ENCODE measurements at places on chromosomes 7 and 10.

- no peak for DNase-seq
These were observed 39.7 kb upstream of the ZNF32 start for GRCh38 chr10:43688348-43688892.

DNA sequence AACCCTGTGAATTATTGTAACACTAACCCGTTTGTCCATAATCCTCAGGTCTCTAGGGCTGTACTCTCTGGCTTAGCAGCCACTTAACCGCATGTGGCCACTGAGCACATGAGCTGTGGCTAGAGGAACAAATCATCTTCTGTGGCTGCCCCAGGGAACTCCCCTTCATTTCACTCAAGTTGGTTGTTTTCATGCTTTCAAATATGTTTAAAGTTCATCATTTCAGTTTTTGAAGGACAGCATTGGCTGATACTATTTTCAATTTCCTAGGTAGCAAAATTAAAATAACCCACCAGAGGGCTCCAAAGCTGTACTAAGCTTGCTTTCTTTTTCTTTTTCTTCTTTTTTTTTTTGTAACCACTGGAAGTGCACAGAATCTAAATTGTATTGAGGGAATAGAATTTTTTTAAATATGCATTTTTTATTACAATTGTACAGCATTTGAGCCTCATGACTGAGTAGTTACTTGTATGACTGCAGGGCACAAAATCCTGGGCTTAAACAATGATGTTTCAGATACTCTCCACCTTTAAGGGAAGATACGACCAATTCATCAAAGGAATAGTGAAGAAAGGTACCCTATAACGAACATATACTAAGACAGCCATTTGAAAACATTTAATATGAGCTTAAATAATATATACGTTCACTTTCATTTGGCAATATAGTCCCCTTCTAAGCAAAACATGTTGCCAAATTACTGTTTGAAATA, 38.6 kb downstream of the MRC1 start:
- DNase-seq = no peak

DNA sequence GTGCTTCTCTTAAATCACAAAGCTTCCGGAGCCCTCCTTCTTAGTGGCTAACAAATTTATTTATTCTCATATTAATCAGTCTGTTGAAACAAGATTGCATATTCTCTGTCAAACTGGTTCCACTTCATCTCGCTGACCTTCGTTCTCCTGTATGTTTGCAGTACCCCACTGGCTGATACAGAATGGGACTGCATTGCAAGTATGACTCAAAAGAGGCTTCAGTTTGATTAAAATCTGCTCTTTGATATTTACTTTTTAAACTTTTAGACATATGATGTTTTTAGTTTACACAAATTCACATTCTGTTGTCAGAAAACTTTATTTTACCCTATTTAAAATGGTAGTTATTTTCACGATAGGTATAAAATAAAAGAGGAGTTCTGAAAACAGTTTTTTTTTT, 14.3 kb upstream of the ARHGAP12 start:
- DNase-seq = no peak

- no peak for DNase-seq
These were observed 10.8 kb downstream of the HNRNPA2B1 start for GRCh38 chr7:26189697-26190096.

DNA sequence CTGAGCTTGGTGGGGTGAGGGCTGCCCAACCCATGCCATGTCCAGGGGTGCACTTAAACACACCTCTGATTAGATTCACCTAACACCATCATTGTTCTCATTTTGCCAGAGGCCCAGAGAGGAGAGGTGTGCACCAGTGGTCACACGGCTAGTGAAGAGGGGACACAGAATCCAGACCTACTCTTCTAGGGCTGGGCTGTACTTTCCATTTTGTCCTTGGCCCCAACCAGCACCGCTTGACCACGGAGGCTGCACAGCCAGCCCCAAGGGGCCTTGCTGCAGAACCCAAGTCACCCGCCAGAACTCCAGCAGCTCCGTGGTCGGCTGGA, 246 bp upstream of the WDFY4 start:
- DNase-seq = no peak

DNA sequence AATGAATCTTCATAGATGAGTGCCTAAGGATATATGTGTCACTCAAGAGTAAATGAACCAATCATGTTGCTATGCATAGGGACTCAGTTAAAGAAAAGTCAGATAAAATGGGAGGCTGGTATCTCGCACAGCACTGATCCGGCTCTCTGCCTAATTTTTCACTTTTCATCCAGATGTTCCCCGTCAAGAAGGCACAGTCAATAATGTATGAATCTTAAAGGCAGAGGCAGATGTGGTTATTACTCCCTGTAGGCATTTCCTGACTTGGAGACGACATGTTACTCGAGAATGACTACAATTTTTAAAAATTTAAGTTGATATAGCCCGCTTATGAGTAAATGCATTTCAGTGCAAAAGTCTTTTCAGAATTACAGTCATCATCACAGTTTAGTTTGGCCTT, 113.6 kb downstream of the TBXAS1 start:
- no peak for DNase-seq

DNA sequence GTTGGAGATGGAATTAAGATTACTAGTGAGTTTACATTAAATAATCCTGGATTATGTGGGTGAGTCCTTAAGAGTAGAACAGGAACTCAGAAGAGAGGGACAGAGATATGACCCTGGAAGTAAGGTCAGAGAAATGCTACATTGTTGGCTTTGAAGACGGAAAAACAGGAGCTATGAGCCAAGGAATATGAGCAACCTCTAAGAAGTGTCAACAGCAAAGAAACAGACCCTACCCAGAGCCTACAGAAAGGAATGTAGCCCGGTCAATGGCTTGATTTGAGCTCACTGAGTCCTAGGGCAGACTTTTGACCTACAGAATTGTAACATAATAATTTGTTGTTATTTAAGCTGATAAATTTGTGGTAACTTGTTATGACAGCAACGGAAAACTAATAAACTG, 304.9 kb downstream of the IPMK start:
- no peak for DNase-seq

DNA sequence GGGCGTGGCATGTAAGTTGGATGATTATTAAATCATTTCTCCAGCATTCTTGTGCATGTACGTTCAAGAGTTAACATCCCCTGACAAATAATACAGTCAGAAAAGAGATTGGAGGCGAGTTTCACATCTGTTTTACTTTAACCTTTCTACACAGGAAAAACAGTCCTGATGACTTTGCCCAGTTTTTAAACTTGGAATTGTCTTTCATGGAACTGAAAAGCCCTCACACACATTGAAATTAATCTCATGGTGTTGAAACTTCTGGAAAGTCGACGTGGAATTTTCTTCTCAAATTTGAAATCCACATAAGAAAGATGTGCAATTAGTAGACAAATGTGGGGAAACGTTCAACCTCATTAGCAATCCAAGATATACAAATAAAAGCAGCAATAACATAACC, 31.2 kb upstream of the ZNF438 start:
- DNase-seq = no peak

DNA sequence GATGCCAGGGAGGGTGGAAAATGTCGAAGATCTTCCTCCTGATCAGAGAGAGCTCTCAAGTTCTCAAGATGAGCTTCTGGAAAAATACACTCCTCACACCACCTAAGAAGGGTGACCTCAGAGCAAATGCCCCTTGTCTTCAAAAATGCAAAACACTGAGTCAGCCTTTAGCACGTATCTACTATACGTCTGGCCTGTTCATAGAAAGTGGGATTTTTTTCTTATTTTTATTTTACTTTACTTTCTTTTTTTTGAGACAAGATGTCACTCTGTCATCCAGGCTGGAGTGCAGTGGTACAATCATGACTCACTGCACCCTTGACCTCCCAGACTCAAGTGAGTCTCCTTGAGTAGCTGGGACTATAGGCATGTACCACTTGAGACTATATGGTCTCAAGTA, 57.1 kb downstream of the AFAP1L2 start:
- no peak for DNase-seq

DNA sequence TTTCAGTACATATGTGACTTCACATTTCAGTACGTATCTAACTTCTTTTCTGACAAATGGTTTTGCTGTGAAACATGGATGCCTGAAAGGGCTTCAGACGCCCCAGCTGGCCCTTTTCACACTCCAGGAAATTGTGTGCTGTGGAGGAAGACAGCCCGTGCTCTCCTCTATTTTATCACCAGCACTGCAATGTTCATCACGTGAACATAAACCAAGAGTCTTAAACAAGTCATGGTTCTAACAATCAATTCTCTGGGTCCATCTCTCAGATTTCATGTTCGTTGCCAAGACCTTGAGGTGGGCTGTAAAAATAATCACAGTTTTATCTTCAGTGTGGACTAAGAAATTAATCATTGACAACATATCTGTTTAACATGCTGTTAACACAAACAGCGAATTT, 141.2 kb downstream of the WDR37 start:
- DNase-seq = no peak

DNA sequence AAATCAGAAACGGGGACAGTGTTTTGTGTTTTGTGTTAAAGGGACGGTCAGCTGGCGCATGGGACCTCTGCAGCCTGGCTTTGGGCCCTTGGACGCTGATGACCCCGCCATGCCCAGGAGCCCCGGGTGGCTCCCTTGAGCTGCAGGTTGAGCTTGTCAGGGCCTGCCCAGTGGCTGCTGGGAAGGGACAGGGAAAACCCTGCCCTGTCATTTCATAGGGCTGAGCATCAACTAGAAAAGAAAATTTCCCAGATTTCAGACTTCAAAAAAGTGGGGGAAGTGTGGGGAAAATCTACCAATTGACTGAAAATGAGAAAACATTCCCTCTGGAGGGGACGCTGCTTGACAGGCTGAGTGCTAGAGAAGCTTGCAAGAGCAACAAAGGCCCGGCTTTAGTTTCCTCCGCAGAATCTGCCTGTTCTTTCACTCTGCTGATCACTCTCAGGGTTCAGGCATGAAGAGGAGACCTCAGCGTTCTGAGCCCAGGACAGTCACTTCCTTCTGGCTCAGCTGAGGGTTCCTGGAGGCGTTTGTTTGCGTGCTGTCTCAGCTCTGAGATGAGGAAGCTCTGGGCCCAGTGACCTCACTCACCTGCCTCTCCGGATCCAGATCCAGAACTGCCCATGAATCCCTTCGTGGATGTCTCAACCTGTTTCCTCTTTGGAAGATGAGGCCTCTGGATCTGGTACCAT, 18.6 kb upstream of the DNAJB6 start:
- DNase-seq = no peak

DNA sequence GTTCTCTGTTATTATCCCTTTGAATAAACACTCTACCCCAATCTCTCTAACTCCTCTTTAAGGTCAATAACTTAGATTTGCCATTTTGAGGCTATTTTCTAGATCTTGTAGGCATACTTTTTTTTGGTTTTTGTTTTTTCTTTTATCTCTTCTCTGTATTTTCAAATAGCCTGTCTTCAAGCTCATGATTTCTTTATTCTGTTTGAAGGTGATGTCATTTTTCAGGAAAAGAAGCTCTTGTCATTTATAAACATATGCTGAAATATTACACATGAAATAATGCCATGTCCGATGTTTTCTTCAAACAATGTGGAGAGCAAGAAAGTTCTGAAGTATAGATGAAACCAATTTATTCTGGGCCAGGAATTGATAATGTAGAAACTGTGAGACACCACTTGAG, 57.5 kb upstream of the CABCOCO1 start:
- no peak for DNase-seq

DNA sequence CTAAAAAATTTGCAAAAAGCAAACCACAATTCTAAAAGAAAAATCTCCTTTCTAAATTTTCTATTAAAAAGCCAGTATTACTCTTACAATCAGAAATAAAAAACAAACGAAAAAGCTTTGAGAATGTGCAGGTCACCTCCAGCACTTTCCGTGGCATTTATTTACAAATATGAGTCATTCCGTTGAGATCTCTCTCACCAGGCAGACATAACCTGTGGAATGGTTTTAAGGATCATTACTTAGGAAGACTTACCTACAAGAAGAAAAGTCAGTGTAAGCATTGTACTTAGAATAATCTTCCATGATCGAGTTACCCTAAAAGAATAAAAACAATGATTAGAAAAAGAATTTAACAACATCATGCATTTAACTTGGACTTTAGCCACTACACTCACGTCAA, 3.3 kb downstream of the SUN3 start:
- DNase-seq = no peak

DNA sequence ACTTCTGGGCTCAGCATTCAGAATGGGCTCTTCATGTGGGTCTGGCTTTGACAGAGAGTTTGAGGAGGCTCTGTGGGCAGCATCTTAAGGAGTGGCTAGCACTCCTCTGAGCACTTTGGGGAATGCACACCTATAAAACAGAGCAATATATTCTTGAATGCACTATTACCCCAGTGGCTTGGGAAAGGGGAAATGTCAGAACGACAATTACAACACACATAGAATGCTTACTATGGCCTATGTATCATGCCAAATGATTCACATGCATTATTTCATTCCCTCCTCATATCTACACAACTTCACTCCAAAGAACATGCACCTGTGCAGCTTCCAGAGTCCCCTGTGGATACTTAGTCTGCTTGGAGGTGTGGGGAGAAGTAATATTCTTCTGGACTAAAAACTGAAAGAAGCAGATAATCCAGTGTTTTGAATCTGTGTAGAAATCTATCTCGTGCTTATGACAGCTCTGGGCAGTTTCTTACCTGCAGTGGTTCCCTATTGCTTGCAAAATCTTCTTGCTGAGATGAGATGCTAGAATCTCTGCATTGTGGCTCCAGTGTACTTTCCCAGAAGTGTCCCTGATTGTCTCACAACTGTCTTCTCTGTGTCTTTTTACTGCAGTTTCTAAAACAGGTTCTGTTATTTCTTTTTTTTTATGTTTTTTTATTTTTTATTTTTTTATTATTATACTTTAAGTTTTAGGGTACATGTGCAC, 5.5 kb upstream of the MGAM start:
- DNase-seq = no peak

DNA sequence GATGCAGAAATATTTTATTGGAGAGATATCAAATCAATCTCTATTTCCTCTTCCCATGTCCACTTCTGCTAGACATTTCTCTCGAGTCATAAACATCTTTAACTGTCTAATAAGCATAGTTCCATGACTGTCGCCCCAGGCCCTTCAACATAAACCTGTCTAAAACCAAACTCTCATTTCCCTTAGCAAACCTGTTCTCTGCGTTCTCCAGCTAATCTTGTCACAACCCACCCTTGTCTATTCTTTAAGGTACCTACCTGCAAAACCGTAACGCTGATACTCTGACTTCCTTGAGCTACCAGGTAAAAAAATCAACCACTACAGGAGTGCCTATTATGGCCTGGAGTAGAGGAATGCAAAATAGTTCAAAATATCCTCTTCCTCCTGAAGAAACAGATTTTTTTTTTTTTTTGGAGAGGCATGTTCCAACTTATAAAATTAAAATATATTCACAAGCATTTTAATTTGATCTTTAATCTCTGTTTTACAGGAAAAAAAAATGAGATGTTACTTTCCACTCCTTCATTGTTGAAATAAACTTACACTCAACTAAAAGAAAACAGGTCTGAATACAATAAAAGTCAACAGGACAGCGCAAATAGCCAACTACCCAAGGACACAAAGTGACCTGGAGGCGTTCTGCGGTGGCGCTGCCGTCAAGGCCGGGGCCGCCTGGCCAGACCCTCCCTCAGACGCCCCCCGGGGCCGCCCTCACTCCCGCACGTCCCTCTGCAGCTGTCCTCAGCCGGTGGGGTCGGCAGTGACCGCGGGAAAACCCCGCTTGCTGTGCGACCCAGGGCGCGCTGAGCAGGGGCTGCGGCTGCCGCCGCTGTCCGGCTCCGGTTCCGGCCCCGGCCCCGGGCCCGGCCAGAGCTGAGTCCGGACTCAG, 765 bp downstream of the SLC25A40 start:
- DNase-seq = no peak

- no peak for DNase-seq
These were observed 33.9 kb downstream of the STRIP2 start for GRCh38 chr7:129468087-129468486.

GRCh38 chr7:156764016-156764669, 123.6 kb downstream of the RNF32 start:
- no peak for DNase-seq

GRCh38 chr10:34193931-34194626, 621.0 kb downstream of the PARD3 start:
- DNase-seq = no peak

Data from stimulated activated CD4-positive, alpha-beta T cell treated with anti-CD3 and anti-CD28 coated beads, Interleukin-2, amount 100 ng/mL, for 48 hours (primary cell).